ENCODE measurements at places on chromosomes 7 and 10.

DNA sequence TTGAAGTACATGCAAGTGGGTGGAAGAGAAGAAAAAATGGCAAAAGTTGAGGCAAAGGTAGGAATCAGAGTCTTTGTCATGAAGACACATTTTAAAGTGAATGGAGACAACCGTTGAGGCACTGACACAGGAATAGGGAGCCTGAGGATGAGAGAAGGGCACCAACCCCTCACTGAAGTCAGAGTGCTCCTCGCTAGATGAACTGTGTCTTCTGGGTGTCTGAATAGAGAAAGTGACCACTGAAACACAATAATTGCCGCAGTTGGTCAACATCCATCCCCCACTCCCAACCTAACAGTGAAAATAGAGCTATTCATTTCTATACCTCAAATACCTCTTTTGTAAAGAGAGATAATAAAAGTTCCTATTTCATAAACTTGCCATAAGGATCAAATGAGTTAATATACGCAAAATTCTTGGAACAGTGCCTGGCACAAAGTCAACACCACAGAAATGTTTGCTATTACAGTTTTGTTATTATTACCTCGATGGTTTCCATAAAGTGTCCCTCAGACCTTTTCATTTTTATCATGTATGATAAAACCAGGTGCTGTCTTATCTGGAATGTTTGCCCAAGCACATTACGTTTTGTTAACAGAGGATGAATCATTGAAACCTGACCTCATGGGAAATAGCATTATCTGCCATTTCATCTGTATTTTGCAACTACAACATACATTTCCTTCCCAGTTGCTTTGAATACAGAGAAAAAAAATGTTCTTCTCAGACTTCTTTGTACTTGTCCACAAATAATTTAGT lies 61.8 kb upstream of the SP4 start:
- DNase-seq: no peak

- no peak for DNase-seq
Observed at GRCh38 chr10:16832351-16833080, 15.3 kb upstream of the RSU1 start.

DNA sequence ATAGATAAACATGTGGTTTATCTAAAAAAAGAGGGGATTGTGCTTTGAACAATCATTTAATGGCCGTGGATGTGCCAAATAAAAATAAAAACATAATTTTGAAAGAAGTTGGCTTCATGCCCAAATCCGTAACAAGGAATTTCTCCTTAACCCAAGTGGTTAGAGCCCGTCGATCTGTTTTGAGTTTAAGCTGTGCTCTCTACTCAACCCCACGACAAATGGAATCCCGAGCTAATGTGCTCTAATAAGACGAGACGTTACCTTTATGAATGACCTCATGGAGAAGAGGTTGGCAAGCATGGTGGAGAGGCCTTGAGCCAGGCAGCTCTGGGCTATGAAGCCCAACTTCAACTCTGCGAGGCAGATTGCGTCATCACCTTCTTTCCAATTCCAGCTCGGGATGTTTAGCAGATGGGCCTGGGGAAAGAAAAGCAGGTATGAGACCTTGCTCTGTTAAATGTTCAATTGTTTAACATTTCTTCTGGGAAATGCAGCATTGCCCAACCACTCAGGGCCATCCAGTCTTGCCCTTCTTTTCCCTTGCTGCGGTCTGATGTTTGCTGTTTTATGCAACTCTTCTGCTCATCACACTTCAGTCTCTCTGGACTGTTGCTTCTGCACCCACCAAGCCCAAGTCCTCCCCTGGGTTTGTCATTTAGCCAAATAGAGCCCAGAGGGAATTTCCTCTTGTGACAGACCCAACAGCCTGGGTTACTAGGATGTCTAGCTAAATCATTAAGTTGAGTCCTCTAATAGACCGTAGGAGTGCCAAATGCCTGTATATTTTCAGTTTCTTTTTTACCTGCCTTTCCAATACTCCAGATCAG lies 564.6 kb downstream of the KCNMA1 start:
- no peak for DNase-seq

- no peak for DNase-seq
Observed at GRCh38 chr7:41880107-41880506, 177.2 kb upstream of the INHBA start.

DNA sequence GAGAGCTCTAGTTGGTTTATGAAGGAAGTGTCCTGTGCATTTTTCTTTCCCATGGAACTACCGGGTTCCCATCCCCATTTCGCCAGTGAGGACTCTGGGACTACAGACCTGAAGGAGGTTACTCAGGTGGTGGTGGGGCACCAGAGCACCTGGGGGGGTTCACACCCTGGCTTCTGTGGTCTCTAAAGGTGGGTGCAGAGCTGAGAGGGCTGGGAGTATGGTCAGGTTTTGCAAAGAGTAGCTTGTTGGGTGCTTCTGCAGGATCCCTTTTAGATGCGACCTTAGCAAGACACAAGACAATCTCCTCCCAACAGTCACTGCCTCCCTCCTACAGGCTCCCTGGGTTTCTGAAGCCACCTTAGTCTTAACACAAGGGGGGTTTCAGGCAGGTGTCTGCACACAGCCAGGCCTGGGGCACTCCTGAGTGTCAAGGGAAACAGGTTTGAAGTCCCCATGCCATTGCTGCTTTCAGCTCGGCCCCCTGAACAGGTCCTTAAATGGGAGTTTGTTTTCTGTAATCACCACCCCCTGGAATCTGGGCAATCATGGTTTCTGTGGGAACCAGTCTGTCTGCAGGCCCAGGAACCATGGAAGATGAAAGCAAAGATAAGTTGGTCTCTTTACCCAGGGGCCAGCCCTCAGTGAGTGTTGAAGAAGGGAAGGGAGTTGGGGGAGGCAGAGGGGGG lies 9.9 kb upstream of the CXCL12 start:
- no peak for DNase-seq

DNA sequence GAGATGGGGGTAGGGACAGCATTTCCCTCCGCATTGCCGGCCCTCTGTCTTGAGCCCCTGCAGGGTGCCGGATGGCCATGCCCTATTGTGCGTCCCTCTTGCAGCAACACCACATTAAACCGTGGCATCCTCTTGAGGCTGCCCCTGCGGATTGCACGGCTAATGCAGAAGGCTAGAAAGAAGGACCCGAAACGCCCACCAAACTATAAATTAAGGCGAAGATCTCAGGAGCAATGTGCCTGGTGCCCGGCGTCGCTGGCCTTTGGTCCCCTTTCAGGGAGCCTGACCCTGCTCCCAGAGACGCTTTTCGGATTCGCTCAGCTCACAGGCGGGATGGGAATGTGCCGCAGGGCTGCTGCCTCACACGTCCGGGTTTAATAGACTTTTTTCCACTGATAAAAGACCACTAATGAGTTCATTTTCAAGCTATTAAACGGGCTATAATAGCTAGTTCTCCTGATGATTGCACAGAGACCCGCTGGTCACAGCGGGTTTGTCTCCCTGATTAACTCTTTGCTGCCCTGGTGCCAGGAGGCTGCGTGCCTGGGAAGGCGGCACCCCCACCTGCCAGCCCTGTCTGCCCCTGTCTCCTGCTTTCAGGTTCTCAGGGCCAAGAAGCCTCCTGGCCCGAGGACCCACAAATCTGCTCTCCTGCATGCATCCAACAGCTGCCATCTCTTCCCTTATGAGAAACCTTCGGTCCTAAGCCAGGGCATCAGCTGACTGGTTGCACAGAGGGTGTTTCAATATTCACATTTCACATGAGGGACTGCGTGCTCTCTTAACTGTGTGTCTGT lies 128.3 kb downstream of the ADARB2 start:
- no peak for DNase-seq

DNA sequence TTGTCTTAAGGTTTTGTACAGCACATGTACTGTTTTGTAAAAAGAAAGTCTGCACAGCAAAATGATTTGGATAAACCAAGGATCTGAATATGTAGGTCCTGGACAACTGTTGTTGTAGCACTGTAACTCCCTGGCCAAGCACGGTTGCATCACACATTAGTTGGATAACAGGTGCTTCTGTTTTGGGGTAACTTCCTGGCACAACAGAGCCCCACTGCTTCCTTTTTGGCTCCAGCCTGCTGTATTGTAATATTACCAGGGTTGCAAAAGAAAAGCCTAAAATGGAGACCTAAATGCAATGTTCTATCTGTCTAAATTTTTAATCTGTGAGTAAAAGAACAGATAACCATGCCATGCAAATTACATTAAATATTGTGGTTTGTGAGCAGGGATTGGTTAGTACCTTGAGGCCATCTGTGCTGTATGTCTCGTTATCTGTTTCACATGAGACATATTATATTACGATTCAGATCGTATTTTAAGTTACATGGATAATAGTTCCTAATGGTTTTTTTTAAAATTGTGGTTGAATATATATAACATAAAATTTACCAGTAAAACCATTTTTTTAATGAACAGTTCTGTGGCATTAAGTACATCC lies 27.5 kb upstream of the WAC start:
- DNase-seq: no peak

- DNase-seq: no peak
Observed at GRCh38 chr10:17273403-17273802, 45.4 kb downstream of the VIM start.

DNA sequence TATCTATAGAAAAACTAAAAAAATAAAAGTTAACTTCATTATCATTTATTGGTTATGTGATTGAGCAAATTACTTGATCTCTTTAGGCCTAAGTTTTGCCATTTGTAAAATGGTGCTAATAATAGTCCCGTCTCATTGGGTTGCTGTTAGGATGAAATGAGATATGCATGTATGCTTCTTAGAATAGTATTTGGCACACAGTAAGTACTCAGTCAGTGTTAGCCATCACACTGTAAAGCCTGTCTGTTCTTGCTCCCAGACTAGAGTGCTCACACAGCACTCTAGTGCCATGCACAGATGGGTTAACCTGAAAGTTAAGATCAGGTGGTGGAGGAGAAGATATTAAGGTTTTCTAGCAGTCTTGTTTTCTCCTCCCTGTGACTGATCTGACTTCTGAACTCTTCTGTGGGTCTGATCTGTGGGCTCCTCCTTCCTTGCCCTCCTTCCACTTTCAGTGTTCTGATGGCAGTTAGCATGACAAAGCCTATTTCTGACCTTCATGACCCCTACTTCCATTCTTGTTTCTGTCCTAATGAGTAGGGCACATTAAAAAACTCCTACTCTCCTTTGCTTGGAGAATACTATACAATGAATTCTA lies 167.5 kb downstream of the RNLS start:
- no peak for DNase-seq

Data from stimulated activated CD4-positive, alpha-beta T cell treated with anti-CD3 and anti-CD28 coated beads, Interleukin-1b, Interleukin-23, amount 100 ng/mL, for 48 hours (primary cell).